ENCODE measurements at places on chromosomes 7 and 10.

DNA sequence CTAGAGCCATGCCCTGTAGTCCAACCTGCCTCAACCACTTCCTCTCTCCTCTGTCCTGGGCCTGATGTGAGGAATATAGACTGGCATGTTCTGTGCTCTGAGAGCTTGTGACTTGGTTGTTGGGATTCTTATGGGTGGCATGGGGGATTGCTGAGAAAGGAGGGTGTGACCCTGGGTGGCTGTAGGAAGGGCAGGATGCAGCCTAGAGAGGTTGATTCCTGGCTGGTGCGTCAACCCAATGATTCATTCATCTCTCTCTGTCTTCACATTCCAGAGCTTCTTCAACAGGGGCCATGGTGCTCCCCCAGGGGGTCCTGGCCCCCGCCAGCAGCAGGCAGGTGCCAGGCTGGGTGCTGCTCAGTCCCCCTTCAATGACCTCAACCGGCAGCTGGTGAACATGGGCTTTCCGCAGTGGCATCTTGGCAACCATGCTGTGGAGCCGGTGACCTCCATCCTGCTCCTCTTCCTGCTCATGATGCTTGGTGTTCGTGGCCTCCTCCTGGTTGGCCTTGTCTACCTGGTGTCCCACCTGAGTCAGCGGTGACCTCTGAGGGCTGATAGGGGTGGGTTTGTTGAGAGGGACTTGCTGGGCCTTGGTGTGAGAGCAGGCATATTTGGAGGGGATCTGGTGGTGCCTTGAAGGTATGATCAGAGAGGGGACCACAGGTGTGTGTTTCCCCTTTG is 2.6 kb downstream of the FAM241B start:
- no peak for DNase-seq

DNA sequence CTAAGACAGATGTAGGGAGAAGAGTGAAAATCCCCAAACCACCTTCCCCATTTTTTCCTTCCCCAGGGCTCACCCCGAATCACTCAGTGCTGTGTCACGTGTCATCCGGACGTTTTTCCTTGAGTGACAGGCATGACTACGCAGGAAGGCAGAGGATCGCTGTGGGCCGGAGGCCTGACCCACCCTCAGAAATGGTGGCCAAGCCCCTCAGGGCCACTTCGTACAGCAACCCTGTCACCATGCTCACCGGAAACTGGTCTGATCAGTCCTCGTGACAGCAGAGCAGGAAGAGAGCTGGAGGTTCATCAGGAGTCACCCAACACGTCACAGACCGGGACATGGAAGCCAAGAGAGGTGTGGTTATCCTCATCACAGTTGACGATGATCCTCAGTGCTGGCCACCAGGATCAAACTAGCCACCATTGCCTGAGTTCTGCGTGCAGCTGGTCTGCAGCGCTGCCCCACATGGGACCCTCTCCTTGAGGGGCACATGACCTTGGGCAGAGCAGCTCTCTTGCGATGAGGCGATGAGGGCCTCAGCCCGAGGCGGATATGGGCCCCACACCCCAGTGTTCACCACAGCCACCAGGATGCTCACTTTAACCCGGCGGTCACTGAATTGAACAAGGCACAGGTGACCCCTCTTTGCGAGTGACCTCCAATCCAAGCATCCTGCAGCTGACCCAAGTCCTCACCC is 99.3 kb upstream of the INSIG1 start:
- no peak for DNase-seq

GRCh38 chr10:97830064-97830463 is 19.6 kb upstream of the GOLGA7B start:
- DNase-seq: no peak

DNA sequence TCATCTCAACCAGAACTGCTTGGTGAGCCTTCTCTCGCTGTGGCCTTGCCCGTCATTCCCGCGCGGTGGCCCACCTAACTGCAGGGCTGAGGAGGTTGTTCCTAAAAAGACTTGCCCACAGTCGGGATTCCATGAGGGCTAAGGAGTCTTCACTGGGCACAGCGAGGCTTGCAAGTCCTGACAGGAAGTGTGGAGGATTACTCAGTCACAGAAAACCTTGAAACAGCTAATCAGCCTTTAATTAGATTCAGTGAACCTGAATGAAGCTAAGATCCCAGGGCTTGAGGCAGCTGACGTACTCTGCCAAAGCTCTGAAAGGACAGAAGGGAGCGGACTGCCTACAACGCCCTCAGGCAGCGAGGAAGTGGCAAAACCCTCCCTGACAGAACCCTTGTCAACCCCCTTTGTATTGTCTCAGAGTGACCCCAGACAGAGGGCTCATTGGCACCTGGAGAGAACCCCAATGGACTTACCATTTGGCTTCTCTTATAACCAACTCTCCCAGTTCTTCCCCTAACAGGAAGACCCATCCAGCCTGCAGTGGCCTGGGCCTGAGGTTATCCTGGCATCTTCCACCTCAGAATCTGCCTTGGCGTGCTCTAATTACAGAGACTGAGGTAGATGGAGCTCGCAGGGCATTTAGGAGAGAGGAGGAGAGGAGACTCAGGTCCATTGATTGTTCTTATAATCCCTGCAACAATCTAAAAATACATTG is 2.5 kb upstream of the LAMB4 start:
- DNase-seq: no peak

- DNase-seq: peak; percentile 90
Measured at GRCh38 chr10:62136931-62137330, 131.7 kb downstream of the RTKN2 start.

- no peak for DNase-seq
Measured at GRCh38 chr10:121165276-121165675, 314.1 kb downstream of the WDR11 start.

DNA sequence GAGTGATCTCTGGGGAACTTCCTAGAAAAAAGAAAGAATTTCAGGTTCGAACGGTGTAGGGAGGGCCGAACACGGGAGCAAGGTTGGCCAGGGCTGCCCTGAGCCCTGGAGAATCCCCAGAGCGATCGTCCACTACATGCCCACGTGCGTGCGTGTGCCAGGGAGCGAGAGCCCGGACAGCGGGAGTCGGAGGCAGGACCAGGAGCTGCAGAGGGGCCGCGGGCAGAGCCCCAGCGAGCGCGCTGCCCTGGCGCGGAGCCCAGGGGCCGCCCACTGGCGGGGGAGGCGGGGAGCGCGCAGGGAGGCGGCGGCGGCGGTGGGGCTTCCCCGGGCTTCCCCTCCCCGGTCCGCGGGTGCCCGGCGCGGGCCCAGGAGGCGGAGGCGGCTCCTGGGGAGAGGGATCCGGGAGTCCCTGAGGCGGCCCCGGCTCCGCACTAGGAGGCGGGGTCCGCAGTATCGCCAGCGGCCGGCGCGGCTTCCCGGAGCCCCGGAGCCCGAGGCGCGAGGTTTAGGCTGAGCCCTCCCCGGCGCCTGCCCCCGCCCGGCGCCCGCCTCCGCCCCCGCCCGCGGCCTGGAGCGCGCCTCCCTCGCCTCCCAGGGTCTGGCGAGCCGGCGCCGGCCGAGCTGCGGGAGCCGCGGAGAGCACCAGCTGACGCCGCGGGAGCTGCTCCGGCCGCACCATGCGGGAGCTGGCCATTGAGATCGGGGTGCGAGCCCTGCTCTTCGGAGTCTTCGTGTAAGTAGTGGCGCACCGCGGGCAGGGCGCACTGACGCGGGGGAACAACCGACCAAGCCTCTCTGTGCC is at the start of gene PLPP4:
Gene PLPP4, plus strand, starts transcription at position 602 of the 805 bp plus-strand sequence. Its CDS starts 79 bp downstream, at position 681.
- no peak for DNase-seq

DNA sequence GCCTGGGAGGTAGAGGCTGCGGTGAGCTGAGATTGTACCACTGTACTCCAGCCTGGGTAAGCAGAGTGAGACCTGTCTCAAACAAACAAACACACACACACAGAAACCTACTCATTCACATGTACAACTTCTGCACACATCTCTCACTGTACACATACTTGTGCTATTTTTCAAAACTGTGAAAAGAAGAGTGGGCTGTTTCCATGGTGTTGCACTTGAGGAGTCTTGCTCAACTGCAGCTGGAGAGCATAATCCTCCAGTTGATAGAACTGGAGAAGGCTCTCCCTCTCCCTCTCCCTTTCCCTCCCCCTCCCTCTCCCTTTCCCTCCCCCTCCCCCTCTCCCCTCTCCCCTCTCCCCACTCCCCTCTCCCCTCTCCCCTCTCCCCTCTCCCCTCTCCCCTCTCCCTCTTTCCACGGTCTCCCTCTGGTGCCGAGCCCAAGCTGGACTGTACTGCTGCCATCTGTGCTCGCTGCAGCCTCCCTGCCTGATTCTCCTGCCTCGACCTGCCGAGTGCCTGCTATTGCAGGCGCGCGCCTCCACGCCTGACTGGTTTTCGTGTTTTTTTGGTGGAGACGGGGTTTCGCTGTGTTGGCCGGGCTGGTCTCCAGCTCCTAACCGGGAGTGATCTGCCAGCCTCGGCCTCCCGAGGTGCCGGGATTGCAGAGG is 43.7 kb upstream of the DLD start:
- no peak for DNase-seq

DNA sequence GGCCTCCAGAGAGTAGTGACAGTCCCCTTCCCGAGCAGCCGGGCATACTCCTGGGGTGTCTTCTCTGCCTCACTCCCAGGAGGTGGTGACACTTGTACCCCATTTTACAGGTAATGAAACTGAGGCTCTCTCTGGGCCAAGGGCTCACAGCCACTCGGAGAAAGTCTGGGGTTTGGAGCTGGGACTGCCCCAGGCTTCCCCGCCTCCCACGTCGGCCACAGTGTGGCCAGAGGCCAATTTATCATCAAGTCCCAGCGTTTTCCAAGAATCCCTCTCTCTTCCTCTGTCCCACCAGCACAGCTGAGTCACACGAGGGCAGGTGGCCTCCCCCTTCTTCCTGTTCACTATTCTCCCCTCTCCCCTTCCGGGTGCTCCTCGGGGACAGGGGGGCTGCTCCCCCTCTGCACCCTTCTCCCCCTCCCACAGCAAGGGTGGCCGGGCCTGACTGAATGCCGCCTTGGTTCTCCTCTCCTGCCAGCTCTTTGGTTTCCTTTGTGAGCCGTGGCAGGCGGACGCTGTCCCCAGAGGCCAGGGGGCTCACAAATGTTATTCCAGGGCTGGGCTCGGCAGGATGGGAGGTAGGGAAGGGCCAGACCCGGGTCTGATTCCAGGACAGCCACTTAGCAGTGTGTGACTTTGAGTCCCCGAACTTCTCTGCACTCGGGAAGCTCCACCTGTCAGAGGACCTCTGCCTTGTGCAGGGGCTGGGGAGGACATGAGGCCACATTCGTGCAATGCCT is 17.7 kb downstream of the CLIP2 start:
- peak; percentile 85 for DNase-seq

DNA sequence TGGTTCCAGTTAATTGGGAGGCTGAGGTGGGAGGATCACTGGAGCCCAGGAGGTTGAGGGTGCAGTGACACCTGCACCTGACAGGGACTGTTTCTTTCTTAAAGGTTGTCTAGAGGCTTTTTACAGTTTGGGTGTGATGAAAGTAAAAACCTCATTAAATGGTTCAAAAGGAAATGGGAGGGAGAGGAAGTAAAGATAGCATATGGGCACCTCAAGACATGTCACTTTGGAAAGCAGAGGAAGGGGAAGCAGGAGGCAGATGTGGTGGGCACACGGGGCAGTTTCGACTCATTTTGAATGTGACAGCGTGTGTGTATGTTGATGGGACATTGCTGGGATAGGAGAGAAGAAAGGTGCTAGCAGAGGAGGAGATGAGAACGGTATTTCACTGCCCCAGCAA is 203.1 kb downstream of the MLLT10 start:
- no peak for DNase-seq
